ENCODE measurements at places on chromosomes 2 and 18.

GRCh38 chr2:214226061-214226460, 184.8 kb upstream of the VWC2L start:
- no peak for DNase-seq

- DNase-seq, result no peak
These were observed 115.8 kb downstream of the SPHKAP start for GRCh38 chr2:228065686-228066085.

DNA sequence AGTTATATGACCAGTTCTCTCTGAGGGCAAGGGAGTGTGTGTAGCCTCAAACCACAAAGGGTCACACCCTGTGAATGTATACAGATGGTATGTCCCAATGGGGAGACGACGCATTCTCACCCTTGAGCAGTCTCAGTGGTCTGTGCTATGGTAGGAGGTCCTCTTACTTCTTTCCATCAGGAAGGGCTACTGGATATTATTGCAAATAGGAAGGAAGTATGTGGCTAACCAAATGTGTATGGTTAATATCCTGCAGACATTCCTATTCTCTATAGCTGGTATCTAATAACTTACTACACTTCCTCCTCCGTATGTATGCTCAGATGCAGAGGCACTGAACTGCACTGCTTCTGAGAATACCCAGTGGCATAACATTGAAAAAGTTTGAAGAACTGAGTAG, 306.7 kb upstream of the CCDC68 start:
- DNase-seq, result no peak

GRCh38 chr18:9428862-9429661, 46.3 kb upstream of the RALBP1 start:
- DNase-seq, result no peak

GRCh38 chr2:27527182-27527581, 30.5 kb downstream of the GCKR start:
- no peak for DNase-seq

DNA sequence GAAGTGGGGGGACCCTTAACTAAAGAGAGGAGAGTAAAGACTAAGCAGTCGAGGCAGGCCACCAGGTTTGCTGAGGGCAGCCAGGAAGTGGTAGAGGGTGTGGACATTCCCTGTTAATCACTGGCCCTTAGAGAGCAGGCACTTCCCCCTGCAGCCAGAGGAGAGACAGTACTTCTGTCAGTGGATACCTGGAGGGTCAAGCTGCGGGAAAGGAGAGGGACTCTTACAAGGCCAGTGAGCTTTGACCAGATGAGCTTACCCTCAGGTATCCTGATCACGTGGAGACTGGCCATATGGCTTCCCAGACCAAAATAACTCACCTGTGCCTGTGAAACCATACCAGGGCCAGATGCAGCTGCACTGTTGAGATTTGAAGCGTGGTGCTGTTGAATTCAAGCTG, 28.6 kb downstream of the ITGA6 start:
- no peak for DNase-seq

GRCh38 chr2:29368659-29369040, 253.4 kb downstream of the CLIP4 start:
- DNase-seq, result no peak

- no peak for DNase-seq
These were observed 36.4 kb downstream of the METTL4 start for GRCh38 chr18:2534906-2535305.

- no peak for DNase-seq
These were observed at the start of gene RTKN for GRCh38 chr2:74441690-74442482. RTKN (minus strand) TSS chr2:74441937; CDS start chr2:74441816, 121 bp downstream.
